Suprapubic skin (tissue), 4 donors: ENCODE measurements at places on chromosomes 6 and 20.
A peak's percentile ranks its signal among the peaks of the same experiment; 100 is the strongest.

DNA sequence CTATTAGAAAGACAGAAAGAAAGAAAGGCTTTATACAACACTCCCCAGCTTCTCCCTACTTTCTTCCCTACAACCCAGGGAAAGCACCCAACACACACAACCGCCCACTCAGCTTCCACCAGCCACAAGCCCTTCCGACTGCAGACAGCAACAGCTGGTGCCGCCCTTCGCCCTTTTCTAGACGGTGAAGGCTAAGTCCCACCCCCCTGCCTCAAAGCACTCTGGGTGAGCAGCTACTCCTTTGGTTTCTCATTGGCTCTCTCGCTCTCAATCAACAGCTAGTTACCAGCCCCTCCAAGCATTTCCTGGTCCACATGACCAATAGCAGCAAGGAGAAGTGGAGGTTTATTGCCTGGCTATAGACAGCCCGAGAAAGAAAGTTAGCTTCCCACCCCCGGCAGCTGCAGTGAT, 230.1 kb upstream of the MOCS1 start:
- H3K4me1 ChIP-seq, result peaks cover 20% of the 10 kb centered on the region
- H3K4me3 ChIP-seq, result peak overlapping the region; percentile 21
- H3K27me3 ChIP-seq, result no peaks in the 10 kb centered on the region
- H3K27ac ChIP-seq, result no peak overlapping the region
- DNase-seq, result no peak

- peak overlapping the region; percentile 63 for H3K27ac ChIP-seq
- H3K27me3 ChIP-seq, result peaks cover 26% of the 10 kb centered on the region
- H3K4me3 ChIP-seq, result peak overlapping the region; percentile 60
- H3K36me3 ChIP-seq, result no peaks in the 10 kb centered on the region
- H3K4me1 ChIP-seq, result peaks cover 39% of the 10 kb centered on the region
These were observed 1.5 kb upstream of the MDFI start for GRCh38 chr6:41636833-41637193.

DNA sequence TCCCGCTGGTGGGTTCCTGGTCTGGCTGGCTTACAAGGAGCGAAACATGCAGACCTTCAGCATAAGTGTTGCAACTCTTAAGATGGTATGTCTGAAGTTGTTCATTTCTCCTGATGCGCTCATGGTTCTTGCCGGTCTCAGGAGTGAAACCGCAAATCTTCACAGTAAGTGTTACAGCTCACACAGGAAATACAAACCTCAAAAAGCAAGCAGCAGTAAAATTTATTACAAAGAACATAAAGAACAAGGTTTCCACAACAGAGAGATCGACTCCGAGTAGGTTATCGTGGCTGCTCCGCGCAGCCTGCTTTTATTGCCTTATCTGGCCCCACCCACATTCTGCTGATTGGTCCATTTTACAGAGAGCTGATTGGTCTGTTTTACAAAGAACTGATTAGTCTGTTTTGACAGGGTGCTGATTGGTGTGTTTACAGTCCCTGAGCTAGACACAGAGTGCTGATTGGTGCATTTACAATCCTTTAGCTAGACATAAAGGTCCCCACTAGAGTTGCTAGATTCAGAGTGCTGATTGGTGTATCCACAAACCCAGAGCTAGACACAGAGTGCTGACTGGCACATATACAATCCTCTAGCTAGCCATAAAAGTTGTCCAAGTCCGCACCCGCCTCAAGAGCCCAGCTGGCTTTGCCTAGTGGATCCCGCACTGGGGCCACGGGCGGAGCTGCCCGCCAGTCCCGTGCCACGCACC, 39.2 kb downstream of the TRIM27 start:
- DNase-seq, result no peak
- H3K36me3 ChIP-seq, result no peaks in the 10 kb centered on the region
- no peak overlapping the region for H3K27ac ChIP-seq

- no peak for DNase-seq
- no peaks in the 10 kb centered on the region for H3K36me3 ChIP-seq
- no peak overlapping the region for H3K27ac ChIP-seq
- no peak overlapping the region for H3K4me3 ChIP-seq
- H3K4me1 ChIP-seq, result peaks cover 12% of the 10 kb centered on the region
These were observed 26.3 kb downstream of the GNL1 start for GRCh38 chr6:30530014-30530413.

GRCh38 chr6:154981079-154981870, 13.8 kb upstream of the TIAM2 start:
- no peak overlapping the region for H3K4me3 ChIP-seq
- no peaks in the 10 kb centered on the region for H3K27me3 ChIP-seq

GRCh38 chr6:158457131-158457530, 102.8 kb upstream of the TMEM181 start:
- H3K36me3 ChIP-seq, result peaks cover 25% of the 10 kb centered on the region
- DNase-seq, result no peak
- H3K4me1 ChIP-seq, result peaks cover 4% of the 10 kb centered on the region

- no peak overlapping the region for H3K27ac ChIP-seq
- no peak overlapping the region for H3K4me3 ChIP-seq
- DNase-seq, result no peak
- no peaks in the 10 kb centered on the region for H3K4me1 ChIP-seq
- H3K36me3 ChIP-seq, result no peaks in the 10 kb centered on the region
- peaks cover 17% of the 10 kb centered on the region for H3K27me3 ChIP-seq
These were observed 249.2 kb downstream of the CDC5L start for GRCh38 chr6:44636561-44637248.

GRCh38 chr20:47861116-47861515, 75.8 kb upstream of the SULF2 start:
- no peaks in the 10 kb centered on the region for H3K27me3 ChIP-seq
- peaks cover 12% of the 10 kb centered on the region for H3K4me1 ChIP-seq
- DNase-seq, result no peak
- H3K36me3 ChIP-seq, result no peaks in the 10 kb centered on the region
- H3K27ac ChIP-seq, result no peak overlapping the region

- H3K27me3 ChIP-seq, result no peaks in the 10 kb centered on the region
- no peak overlapping the region for H3K4me3 ChIP-seq
- no peak overlapping the region for H3K27ac ChIP-seq
- no peak for DNase-seq
These were observed 53.7 kb downstream of the NUDT3 start for GRCh38 chr6:34338811-34339210.

DNA sequence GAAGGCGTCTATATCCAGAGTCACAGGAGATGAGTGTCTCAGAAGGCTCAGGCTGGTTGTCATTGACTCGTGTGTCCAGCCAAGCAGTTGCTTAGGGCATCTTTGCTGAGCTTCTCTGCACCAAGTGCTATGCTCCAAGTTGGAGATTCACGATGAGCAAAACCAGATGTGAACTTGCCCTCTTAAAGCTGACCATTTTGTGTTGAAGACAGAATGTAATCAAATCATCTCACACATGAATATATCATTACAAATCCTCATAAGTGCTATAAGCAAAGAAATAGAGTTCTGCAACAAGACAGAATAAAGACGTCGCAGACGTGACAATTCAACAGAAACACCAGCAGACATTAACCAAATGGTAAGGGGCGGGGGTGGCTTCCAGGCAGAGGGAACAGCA, 103.9 kb downstream of the ALDH8A1 start:
- H3K4me1 ChIP-seq, result no peaks in the 10 kb centered on the region
- no peak overlapping the region for H3K27ac ChIP-seq
- DNase-seq, result no peak
- no peaks in the 10 kb centered on the region for H3K36me3 ChIP-seq
- H3K4me3 ChIP-seq, result no peak overlapping the region

DNA sequence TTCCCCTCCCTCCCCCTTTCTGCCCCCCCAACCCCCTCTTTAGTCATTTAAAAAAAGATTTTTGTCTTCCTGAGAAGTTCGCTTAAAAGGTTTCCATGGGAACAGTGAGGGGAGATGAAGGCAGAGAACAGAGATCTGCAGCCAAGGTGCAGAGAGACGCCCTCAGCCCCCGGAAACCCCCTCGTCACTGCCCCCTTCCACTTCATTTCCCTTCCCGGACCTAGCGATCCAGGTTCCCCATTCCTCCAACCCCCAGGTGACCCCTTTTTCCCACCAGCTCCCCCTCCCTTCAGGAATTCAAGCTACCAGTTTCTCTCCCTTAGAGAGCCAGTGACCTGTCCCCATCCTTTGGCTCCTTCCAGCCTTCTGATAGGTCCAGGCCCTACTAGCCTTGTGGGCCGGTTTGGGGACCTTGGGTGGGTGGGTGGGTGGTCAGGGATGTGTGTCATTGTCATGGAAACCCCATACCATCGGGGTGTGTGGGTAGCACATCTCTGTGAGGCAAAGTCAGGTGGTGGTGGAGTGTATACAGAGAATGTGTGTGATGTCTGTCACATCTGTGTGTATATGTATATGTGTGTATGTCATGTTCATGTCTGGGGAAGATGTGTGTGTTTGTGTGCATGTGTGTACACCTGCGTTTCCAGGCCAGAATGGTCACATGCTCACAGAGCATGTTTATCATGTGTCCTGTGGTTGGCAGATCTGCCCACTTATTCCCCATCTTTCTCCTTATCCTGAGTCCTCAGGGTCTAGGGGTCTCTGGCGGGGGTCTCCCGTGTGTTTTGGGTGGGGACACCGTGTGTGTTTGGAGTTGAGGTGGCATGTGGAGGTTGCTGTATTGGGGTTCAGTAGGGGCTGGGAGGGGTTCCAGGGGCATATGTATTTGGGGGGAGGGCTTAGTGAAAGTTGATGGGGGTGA, 7.0 kb downstream of the SYNGAP1 start:
- no peaks in the 10 kb centered on the region for H3K36me3 ChIP-seq
- peak overlapping the region; percentile 92 for H3K27ac ChIP-seq
- DNase-seq, result peak; percentile 64

- H3K27me3 ChIP-seq, result peaks cover 3% of the 10 kb centered on the region
- no peak overlapping the region for H3K4me3 ChIP-seq
- no peaks in the 10 kb centered on the region for H3K36me3 ChIP-seq
These were observed 56.6 kb downstream of the BPIFB1 start for GRCh38 chr20:33339515-33340058.

- peaks cover 62% of the 10 kb centered on the region for H3K4me1 ChIP-seq
- peak overlapping the region; percentile 99 for H3K4me3 ChIP-seq
- H3K27me3 ChIP-seq, result no peaks in the 10 kb centered on the region
- H3K36me3 ChIP-seq, result peaks cover 35% of the 10 kb centered on the region
- no peak for DNase-seq
These were observed 367 bp downstream of the C6orf62 start for GRCh38 chr6:24718449-24719124.

GRCh38 chr20:17888044-17888443, 80.5 kb downstream of the SNX5 start:
- no peak for DNase-seq
- no peaks in the 10 kb centered on the region for H3K4me1 ChIP-seq
- H3K36me3 ChIP-seq, result no peaks in the 10 kb centered on the region
- no peak overlapping the region for H3K27ac ChIP-seq
